ENCODE measurements at places on chromosomes 7 and 10.

GRCh38 chr7:53491051-53491450 is 455.6 kb downstream of the POM121L12 start:
- DNase-seq: no peak

DNA sequence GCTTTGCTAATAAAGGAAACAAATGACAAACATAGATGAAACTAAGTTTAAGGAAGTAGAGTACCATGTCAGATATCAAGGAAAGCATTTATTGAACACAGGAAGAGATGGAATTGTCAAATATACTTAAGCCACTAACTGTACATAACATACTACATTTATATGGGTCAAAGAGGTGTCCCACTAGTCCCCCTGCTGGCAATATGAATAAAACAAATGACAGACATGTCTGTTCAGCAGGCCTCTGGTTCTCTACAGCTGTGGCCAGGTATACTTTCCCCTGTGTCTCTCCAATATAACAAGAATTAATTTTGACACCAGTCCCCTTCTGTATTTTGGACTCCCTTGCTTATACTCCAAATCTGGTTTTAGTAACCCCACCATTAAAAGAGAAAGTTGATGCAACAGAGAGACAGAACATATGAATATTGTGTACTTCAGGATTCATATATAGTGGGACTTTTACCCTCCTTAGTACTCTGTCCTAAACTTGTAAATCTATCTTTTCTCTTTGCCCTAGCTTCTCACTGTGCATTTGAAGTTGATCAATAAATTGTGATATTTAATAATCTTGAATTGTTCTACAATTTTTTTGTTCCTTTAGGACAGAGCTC is 42.9 kb downstream of the CD36 start:
- peak; percentile 50 for DNase-seq

DNA sequence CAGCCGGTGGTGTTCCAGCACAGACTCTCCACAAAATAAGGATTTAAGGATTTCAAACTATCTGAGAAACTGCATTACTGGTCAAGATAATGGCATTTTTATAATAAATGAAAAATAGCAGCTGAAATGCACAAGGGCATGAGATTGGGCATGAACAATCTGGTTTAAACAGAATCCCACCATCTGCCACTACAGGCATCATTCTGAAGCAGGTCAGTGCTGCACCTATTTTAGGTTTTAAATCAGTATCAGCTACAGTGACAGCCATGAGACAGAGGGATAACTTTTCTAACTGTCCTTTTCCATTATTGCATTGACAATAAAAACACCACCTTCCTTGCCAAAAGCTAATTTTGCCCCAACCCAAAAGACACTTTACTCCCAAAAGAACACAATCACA is 186.8 kb downstream of the ETV1 start:
- DNase-seq: no peak

DNA sequence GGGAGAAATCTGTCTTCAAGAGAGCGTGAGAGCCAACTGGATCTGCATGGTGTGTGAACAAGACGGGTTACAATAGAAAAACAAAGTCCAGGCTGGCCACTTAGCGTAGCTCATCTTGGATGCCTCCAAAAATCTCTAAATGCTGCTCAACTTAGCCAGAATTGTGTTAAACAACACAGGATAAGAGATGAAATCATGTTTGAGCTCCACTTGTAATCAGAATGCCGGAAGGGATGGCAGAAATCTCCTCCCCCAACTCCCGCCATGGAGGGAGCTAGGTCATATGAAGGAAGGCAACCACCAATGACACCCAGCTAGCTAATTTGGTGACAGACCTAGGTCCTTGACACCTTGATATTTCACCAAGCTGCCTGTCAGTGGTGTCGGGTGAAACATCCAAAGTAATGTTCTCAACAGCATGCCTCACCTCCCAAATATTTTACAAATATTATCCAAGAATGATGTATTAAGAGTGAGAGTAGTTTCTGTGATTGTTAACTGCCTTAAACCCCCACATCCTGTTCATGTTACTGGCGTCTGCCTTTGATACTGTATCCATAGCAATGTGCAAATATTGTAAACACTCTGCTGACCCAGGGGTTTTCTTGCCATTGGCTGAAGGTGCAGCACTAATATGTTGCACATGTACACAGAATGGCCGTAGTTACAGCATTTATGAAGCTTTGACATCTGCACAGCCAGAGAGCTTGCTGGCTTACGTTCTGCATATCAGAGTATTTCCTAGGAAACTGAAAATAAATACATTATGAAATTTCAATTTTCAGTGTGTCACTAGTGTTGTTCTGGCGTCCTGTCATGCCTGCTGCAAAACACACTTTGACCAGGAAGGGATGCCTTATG is 25.8 kb downstream of the TMEM254 start:
- peak; percentile 82 for DNase-seq

DNA sequence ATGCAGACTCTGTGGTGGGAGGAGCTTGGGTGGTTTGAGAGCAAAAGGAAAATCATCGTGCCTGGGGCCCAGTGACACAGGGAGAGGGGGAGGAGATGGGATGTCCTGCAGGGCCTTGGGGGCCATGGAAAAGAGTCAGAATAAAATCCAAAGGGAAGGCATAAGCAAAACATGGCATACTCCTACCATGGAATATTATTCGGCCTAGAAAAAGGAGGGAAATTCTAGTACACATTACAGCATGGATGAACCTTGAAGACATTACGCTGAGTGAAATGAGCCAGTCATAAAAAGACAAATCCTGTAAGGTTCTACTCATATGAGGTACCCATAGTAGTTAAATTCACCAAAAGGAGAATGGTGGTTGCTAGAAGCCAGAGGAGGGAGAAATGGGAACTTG is 38.7 kb downstream of the STRA8 start:
- no peak for DNase-seq

DNA sequence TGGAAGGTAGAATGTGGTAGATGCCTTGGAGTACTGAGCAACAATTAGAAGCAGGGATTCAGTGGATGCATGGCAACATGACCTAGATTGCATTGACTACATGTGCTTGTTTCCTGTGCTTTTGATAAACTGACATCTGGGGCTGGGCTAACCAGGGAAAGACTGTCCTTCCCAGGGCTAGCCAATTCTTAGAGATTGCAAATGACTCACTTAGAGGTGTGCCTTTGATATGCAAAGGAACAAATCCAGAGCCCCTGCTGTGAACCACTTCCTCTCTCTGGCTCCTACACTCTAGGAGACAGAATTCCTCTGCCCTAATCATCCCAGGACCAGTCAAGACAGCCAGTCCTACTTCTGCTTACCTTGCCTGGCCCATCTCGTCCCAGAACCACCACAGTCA is 651.5 kb downstream of the LRMDA start:
- DNase-seq: peak; percentile 53

- DNase-seq: no peak
These were observed 7.0 kb upstream of the MMP21 start for GRCh38 chr10:125782616-125783015.

GRCh38 chr7:73909051-73909941 is 48.3 kb downstream of the TMEM270 start:
- no peak for DNase-seq

DNA sequence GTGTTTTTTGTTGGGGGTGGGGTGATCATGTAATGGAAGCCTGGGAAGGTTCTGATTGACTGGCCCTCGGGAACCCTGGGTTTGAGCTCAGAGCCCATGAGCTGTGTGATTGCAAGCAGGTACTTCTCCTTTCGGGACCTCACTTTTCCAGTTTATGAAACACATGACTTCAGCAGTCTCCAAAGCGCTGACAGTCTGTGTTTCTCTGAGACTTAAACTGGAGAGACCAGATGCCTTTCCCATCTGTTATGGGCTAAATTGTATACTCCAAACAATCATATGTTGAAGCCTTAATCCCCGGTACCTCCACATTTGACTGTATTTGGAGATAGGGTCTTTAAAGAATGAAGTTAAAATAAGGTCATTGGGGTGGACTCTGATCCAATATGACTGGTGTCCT is 493.6 kb downstream of the GALNT17 start:
- no peak for DNase-seq

GRCh38 chr10:131480861-131481260 is 169.3 kb upstream of the TCERG1L start:
- no peak for DNase-seq

GRCh38 chr10:63348245-63348850 is 117.4 kb downstream of the JMJD1C start:
- peak; percentile 33 for DNase-seq

- DNase-seq: no peak
These were observed 41.4 kb downstream of the ZMYND11 start for GRCh38 chr10:176677-177076.

DNA sequence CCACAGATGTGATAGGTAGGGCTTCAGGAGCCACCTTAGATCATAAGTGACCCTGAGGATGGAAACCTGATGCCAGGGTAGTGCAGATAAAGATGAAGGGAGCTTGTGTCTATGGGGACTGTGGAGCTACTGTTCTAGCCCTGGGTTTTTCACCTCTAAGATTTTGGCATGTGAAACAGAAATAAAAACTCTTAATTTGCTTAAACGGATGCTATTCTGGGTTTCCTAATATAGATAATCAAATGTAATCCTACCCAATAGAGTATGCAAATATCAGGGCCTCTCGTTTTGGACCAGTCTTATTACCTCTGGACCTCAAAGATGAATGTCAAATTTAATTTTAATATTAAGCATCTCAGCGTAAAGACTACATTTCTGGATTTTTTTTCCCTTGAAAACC is 49.3 kb downstream of the ABCB4 start:
- DNase-seq: no peak

DNA sequence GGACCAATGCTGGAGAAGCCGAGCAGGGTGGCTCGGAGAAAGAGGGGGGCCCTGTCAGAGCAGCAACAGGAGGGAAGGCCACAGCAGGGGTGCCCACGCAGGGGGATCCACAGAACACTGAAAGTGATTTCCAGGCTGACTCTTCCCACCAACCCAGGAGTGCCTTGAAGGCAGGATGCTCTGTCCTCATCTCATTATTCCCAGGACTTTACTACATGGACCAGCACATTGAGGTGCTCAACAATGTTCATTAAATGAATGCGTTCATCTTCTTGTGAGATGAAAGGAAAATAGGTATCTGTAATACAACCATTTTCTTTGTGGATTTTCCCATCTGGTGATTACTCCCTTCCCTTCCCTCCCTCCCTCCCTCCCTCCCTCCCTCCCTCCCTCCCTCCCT is 71.0 kb downstream of the COL26A1 start:
- no peak for DNase-seq

GRCh38 chr10:77741746-77742145 is 104.1 kb upstream of the KCNMA1 start:
- DNase-seq: peak; percentile 52
